Neural crest cell (in vitro differentiated cells): ENCODE measurements at places on chromosomes 5 and 9. TPM values are rescaled to one million over a fixed set of nuclear protein-coding genes. Genes with fewer than 3 reads are reported as not detected.

The CA9 gene
- total RNA-seq = 0.45 and 0.63 TPM in 2 replicates

The DNAI1 gene
- total RNA-seq = 1.5 and 1.9 TPM in 2 replicates

The PCDH1 gene
- 16.2 and 17.3 TPM in 2 replicates for total RNA-seq

The KCNMB1 gene
- 0.09 TPM in 1 of 2 replicates, not detected in the other for total RNA-seq

The FBXO38 gene
- total RNA-seq = 41.0 and 43.8 TPM in 2 replicates

The LRRC70 gene
- 0.19 and 0.34 TPM in 2 replicates for total RNA-seq

The TRIM32 gene
- total RNA-seq = 21.4 and 21.5 TPM in 2 replicates

The QRFP gene
- total RNA-seq = not detected in 2 replicates

The FBXO4 gene
- total RNA-seq = 9.1 and 10.1 TPM in 2 replicates
